RWPE1 (cell line): ENCODE measurements at places on chromosomes 11 and 22.

DNA sequence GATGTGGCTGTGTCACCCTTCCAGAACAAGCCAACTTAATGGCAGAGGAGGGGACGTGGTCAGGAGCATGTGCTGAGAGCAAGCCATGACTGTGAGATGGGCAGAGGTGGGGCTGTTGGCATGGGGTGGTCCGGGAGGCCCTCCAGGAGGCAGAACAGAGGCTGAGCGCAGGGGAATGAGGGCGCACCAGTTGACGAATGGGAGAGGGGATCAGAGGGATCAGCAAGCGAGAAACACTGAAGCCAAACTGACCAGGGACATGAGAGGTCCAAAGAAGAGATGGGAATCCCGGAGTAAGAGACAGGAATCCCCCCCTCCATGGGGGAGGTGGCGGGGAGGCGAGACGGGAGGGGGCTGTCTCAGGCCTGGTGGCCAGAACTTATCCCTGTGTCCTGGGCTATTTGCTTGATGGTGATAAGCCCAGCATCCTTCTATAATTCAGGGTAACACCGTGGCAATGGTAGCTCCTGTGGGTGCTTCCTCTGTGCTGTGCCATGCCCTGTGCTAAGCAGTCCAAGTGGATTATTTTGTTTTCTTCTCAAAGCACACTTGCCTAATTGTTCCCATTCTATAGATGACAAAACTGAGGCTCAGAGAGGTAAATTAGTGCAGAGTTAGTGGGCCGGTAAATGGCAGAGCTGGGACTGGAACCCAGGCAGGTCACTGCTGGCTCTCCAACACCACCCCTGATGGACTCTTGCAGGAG lies 83.4 kb upstream of the SHISAL1 start:
- no peak for DNase-seq

GRCh38 chr11:17273668-17274282 lies 2.8 kb upstream of the NUCB2 start:
- DNase-seq = no peak

DNA sequence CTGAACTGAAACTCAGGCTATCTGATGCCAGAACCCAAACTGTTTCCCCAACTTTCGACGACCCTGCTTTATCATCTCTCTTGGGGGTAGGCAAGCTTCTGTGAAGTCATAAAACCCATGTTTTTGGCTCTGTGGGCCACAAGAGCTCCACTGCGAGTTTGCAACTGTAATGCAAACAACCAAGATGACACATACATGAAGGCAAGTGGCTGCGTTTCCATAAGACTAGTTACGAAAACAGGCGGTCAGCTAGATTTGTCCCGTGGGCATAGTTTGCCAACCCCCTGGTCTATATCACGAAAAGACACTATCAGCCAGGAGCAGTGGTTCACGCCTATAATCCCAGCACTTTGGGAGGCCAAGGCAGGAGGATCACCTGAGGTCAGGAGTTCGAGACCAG lies 37.5 kb downstream of the TPST2 start:
- DNase-seq = no peak

DNA sequence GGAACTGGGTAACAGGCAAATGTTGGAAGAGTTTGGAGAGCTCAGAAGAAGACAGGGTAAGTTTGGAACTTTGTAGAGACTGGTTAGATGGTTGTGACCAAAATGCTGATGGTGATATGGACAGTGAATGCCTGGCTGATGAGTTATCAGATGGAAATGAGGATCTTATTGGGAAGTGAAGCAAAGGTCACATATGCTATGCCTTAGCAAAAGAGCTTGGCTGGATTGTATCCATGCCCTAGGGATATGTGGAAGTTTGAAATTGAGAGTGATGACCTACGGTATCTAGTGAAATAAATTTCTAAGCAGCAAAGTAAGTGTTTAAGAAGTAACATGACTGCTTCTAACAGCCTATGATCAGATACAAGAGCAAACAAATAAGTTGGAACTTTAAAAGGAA lies 17.8 kb downstream of the BBOX1 start:
- DNase-seq = no peak

- no peak for DNase-seq
Observed at GRCh38 chr11:44468345-44468988, 97.0 kb upstream of the CD82 start.

GRCh38 chr11:11416917-11417316 lies 63.9 kb upstream of the CSNK2A3 start:
- peak; percentile 85 for DNase-seq

DNA sequence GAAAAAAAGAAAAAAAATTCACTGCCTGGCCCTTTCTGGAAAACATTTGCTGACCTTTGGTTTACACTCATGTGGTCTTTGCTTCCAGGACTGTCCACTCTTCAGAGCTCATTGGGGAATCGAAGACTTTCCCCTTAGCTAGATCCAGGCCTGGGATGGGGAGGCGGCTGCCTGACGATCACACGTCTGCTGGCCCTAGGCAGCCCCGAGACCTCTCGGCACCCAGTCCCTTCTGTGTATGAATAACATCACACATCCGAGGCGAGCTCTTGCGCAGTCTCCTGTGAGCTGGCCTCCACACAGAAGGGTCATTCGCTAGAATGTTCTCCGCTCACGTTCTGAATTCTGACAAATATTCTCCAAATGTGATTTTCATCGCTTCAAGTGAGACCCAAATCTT lies 25.7 kb upstream of the GAL start:
- DNase-seq = no peak

GRCh38 chr22:31492151-31492550 lies 2.5 kb upstream of the EIF4ENIF1 start:
- DNase-seq = no peak

DNA sequence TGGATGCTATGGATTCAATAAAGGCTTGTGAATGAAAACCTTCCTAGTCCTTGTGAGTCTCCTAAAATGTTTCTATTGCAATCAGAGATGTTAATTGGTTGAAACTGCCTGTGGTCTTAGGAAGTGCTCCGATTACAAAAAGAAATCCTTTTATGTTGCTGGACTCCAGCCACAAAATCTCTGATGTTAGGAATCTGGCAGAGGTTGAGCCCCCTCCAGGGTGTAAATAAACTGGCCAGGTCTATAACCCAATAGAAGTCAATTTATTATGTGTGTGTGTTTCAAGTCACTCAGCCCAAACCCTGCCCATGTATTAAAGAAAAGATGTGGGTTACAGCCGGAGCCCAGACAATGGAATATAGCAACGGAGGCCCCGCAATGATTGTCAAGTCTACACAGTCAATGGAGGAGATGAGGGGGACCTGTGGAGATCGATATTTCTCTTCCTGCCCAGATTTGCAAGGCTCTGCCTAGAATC lies 218.1 kb upstream of the SORL1-AS1 start:
- DNase-seq = no peak

- peak; percentile 39 for DNase-seq
Observed at GRCh38 chr11:103091064-103091800, 728 bp downstream of the DCUN1D5 start.

DNA sequence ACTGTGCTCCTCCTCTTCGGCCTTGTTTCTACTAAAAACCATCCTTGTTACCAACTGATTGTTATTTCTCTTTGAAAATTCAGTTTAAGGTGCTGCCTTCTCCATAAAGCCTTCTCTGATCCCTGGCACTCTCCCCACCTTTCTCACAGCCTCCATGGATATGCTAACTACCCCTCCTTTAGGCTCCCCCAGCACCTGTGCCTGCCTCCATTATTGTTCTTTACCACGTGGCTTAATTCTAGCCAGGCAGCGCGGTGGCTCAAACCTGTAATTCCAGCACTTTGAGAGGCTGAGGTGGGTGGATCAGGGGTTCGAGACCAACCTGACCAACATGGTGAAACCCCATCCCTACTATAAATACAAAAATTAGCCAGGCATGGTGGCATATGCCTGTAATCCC lies 96.3 kb downstream of the MRTFA start:
- no peak for DNase-seq

DNA sequence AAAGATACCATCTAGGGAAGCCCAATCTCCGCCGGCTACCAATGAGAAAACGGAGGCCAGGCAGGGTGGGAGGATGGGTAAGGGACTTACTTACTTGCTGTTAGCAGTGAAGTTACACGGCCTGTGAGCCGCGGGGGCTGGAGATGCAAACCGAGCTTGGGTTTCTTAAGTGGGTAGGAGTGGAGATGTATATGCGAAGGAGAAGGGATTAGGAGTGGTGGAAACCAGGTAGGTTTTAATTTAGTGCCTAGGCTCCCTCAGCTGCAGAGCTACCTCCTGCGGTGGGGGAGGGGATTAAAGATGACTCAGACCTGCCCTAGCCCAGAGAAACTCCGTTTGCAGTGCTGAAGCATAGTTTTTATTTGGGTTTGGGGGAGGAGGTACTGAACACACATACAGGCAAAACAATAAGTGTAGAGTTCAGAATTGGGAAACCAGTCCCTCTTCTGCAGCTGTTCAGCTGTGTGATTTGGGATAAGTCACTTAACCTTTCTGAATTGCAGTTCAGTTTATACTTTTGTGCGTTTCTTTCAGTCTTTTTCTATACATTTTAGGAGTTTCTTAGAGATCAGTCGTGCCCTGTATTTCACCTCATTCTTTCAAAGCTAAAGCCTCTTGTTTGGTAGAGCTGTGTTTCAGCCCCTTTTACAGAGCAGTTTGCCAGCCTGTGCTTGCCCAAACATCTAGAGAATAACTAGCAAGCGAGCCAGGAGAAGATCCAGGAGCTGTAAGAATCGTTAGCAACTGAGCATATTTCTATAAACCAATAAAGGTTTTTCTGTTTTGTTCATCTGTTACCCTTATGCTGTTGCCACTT lies 596 bp upstream of the TNRC6B start:
- DNase-seq = no peak

- no peak for DNase-seq
Observed at GRCh38 chr22:33932997-33933396, 12.7 kb upstream of the LARGE1 start.

- DNase-seq = no peak
Observed at GRCh38 chr11:120021391-120021953, 116.4 kb downstream of the TRIM29 start.

DNA sequence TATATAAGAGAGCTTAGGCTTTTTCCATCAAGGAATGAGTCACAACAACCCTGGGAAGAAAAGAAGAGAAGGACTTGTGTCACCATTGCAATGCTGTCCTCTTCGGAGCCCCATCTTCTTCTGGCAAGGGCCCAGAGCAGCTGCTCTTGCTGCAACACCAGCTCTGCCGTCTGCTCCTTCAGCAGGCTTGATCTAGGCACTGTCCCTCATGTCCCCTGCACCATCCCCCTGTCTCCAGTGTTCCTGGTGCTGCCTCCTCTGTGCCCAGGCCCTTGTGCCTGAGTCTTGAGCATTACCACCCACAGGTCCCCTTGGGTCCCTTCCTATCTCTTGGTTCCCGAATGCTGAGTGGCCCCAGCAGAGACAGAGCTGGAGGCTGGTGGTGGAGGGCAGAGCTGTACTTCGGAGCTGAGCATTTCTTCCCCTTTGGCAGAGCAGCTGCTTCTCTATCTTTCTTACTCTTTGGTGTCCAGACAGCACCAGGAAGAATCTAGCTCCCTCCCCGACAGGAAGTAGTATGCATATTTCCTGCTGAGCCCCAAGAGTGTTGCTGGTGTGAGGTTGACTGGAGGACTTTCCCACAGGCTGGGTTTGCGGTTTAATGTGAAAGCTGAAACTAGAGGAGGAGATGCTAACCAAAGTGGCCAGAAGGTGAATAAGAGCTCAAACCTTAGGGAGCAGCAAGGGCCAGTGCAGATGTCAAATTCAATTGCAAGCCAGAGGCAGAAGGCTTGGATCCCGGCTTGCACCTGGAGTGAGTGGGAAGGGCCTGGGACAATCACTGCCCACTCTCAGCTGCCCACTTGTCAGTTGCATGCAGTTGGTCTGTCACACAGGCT lies 27.8 kb downstream of the WEE1 start:
- DNase-seq = no peak

DNA sequence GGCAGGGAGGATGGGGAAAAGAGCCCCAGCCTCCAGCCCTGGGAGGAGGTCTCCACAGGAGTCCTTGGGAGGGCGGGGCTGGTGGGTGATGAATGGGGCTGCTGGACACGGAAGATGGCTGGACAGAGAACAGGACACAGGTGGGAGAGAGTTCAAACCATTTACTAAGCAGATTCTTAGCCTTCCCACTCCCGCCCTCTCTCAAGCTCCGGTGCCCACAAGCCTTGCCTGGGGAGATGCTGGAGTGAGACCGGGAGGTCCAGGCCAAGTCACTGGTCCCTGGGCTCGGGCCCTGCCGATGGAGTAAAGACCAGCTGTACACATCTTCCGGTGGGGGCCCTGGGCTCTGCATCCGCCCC lies 1.4 kb downstream of the CLDN5 start:
- no peak for DNase-seq

- DNase-seq = no peak
Observed at GRCh38 chr11:12529793-12530192, 144.4 kb upstream of the TEAD1 start.

DNA sequence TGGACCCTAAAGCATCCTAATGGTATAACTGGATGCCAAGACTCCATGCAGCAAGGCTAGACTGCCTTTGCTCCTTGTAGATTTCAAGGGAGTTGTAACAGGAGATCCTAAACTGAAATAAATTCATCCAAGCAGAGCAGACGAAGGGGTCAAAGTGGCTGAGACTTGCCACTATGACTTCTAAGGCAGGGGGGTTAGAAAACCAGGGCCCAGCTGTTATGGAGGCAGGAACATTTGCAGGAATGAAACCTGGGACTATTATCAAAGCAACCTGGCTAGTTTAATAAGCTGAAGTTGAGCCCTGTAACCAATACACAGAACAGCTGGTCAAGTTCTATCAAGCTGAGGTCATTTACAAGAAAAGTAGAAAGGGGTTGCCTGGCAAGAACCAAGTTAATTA lies 122.2 kb upstream of the TRPC6 start:
- DNase-seq = no peak

DNA sequence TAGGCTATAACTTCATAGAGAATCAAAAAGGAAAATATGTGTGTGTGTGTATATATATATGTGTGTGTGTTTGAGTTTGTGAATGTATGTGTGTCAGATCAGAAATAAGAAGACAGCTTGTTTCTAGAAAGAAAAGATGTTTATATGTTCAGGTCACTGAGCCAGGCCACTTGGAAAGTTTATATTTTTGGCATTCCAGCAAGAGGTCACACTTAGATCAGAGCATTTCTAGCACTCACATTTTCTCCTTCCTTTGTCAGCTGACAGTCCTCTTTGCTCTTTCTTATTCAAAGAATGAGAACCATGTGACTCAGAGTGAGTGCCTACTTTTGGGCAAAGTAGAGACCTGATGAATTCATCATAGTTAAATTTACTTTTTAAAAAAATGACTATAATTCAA lies 22.9 kb downstream of the RAB38 start:
- DNase-seq = no peak

GRCh38 chr11:78248191-78248590 lies 59.5 kb downstream of the USP35 start:
- no peak for DNase-seq

- peak; percentile 55 for DNase-seq
Observed at GRCh38 chr11:88384004-88384668, 46.6 kb upstream of the CTSC start.

DNA sequence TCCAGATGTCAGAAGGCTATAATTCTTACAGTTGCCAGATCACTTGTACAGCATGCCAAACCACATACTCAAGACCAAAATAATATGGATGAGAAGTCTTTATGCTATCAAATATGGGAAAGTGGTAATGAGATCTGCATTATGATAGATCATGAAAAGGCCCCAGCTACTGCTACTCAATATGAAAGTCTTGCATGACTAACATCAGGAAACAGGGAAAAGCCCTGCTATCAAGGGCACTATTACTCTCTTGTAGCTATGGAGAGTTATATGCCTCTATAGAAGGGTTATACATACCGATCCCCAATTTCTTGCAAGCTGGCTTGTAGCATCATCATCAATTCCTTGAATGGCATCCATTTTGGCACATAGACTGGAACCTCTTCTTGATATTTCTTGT lies 30.2 kb upstream of the TMPRSS5 start:
- no peak for DNase-seq

GRCh38 chr11:72844356-72844755 lies 30.1 kb downstream of the ATG16L2 start:
- DNase-seq = no peak
